Hematopoietic multipotent progenitor cell treated with erythropoietin and hydrocortisone succinate and interleukin-3 and kit ligand, for 8 days (in vitro differentiated cells): ENCODE measurements at places on chromosomes 4 and X.

- no peak for DNase-seq
Measured at GRCh38 chrX:110276778-110277177, 41.1 kb downstream of the AMMECR1 start.

GRCh38 chrX:84469226-84469625, 33.0 kb downstream of the HDX start:
- DNase-seq, result no peak

DNA sequence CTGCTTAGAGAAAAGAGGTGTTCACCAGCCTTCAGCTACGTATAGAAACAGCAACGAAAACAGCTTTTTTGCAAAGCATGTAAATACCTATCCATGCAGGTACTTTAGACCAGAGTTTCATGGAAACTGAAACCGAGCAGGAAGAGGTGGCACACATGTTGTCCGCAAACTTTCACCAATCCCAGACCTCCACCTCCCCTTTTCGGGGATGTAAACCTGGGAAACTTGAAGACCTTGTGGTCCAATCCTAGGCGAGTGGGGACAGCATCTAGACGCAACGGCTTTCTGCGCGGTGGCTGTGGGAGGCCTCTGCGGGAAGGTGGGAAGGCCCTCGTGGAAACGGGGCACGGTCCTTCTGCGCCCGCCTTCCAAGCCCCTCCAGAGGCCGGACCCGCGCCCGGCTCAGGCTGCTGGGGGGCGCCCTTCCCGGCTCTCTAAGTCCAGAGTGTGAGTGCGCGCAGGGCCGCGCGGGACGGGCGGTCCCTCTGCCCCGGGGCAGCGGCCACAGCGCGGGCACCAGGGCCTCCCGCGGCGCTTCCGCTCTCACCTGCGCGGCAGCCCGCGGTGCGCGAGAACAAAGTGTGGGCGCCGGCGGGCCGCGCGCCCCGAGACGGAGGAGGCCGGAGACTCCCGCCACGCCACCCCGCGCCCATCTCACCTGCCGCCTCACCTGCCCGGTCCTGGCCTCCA, 830 bp upstream of the SHROOM2 start:
- no peak for DNase-seq

DNA sequence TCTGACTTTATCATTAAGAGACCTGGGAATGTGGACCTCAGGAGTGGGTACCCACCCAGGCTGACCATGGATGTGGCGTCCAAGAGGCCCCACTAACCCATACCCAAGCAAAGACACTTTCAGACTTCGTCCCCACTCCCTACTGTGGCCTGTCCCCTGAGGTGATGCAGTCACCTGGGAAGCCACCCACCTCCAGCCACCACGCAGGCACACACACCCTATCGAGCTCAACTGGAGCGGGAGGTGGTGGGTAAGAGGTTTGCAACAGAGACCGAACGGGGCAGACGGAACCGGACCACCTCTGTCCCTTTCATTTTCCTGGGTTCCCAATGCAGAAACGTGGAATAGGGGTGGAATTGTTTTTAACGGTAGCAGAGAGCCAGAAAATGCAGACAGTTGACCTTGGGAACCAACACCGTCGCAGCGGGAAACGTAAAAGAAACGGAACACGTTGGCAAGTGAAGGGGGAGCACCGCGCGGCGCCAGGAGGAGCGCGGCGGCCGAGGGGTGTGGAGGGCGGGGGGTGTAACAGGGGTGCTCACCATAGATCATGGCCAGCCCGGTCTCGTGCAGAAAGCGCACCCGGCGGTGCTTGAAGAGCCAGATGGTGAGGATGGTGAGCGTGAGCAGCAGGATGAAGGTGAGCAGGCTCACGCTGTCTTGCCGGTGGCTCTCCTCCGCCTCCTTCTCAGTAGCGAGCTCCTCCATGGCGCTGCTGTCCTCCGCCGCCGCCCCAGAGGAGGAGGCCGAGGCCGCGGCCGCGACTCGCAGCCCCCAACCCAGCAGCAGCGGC, 559 bp downstream of the SLC9A7 start:
- DNase-seq, result peak; percentile 29

DNA sequence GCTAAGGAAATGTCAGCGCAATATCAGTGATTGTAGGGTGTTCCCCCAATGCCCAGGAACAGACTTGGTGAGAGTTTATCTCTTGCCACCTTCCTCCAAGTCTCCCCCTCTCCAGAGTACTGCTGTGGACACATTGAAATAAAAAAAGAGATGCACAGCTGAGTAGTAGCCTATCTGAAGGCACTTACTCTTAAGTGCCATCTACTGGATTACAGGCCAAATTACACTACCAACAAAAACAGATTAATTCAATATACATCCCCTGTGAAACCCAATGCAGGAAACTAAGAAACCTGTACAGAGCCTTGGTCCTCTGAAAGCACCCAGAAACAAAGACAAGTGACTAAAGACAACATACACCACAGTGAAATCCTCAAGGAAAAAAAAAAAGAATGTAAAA, 460.3 kb downstream of the ZIC3 start:
- peak; percentile 3 for DNase-seq

GRCh38 chr4:53987761-53988171, 76.6 kb downstream of the CHIC2 start:
- DNase-seq, result no peak

DNA sequence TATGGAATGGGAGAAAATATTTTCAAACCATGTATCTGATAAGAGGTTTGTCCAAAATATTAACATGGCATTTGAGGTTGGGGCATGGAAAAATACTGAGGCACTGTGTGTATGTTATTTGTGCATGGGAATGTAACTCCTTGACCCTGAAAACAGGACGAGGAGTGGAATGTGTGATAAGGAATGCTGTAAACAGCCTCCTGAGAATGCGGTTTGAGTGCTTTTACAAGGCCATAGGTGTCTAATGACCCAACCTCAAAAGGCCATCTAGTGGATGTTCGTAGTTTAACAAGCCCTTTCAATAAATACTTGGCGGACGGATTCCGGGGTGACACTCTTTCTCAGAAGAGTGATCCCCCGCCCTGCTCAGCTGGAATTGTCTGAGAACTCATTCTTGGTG, 162.9 kb upstream of the USP9X start:
- DNase-seq, result peak; percentile 54

- DNase-seq, result no peak
Measured at GRCh38 chr4:135833529-135833928, 1631.9 kb upstream of the PABPC4L start.

GRCh38 chr4:133137571-133137970, 11.5 kb upstream of the PCDH10 start:
- no peak for DNase-seq

GRCh38 chr4:56410247-56411062, 23.2 kb upstream of the AASDH start:
- DNase-seq, result peak; percentile 85

- no peak for DNase-seq
Measured at GRCh38 chr4:184309241-184310170, 91.8 kb upstream of the ENPP6 start.

DNA sequence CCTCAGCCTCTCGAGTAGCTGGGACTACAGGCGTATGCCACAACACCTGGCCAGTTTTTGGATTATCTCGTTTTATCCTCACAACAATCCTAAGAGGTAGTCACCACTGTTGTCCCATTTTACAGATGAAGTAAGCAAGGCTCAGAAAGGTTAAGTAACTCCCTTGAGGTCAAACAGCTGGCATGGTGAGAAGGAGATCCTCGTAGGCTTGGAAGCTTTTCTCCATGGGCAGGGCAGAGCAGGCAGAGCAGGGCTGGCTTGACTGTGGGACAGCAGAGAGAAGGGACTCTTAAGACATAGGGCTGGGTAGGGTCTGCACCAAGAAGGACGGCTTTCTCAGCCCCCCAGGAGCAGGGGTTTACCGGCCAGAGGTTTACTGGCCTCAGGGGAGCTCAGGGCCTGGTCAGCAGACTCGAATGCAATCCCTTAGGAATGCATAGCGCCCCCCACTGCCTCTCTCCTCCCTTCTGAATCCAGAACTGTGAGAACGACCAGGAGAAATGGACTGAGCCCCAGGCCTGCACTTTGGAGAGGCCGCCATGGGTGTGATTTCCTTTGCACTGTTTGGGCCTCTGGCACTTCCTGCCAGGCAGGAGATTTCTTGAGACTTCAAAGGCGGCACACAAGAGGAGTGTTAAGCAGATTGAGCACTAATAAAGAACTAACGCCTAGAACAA, 14.0 kb upstream of the CDKN2AIP start:
- no peak for DNase-seq

DNA sequence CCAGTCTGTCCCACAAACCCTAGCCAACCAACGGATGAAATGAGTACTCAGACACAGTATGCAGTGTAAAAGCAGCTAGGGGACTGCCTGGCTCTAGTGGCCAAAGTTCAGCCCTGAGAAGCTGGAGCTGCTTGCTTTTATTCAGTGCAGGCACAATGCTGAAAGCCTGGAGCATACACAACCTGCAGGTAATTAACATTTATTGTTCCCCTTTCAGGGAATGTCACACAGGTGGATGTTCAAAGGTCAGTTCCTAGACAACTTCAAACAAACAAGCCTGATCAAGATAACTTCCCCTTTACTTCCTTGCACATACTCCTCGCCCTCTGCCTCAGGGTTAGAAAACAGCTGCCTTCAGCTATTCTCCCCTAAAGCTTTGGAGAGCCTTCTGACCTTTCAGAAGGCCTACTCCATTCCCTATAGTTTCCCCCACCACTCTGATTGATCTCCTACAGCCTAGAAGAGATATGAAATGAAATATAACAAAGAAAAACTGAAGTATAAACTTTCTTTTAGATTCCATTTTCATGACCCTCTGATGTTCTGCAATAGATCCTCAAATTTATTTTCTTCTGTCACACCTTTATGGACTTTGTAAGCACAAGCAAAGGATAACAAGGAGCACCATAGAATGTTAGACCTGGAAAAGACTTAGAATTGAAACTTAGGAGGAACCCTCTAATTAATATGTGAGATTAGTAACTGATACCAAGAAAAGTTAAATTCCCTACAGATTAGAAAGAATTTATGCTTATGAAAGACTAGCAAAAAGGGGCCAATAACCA, 6.8 kb upstream of the DCAF8L1 start:
- DNase-seq, result no peak

DNA sequence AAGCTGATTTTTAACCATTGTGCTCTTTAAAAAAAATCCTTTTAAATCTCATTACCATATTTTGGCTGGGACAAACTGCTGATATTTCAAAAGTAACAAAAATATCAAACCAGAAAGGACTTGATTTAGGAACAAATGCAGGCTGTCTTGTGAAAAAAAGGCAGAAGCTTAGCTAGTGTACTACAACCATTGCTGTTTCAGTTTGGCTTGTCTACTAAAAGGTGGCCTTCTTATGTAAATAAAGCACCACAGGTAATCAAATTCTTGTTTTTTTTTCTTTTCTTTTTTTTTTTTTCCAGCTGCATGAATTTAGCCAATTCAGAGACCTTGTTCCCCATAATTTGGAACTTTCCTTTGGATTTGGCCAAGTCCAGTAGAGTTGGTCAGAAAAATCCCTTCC, 43.8 kb upstream of the MAGEA8 start:
- no peak for DNase-seq

GRCh38 chrX:8629871-8630270, 102.1 kb downstream of the ANOS1 start:
- no peak for DNase-seq

DNA sequence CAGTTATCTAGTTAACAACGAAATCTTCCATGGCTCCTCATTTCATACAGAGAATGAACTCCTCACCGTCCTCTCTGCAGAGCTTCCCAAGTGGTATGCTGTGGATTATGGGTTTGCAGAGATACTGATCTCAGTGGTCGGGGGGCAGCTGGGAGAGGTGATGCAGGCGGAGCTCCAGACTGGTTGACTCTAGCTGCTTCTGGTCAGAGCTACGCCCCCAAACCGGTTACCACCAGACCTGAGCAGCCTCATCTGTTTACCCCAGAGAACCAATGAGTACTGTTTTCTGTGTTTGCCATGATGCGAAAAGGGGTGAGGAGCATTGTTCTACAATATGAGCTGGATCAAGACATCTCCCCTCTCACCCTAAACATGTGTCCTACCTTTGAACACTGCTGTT, 135.7 kb upstream of the PLAC1 start:
- no peak for DNase-seq

- DNase-seq, result no peak
Measured at GRCh38 chrX:41153448-41153847, 68.2 kb downstream of the USP9X start.

DNA sequence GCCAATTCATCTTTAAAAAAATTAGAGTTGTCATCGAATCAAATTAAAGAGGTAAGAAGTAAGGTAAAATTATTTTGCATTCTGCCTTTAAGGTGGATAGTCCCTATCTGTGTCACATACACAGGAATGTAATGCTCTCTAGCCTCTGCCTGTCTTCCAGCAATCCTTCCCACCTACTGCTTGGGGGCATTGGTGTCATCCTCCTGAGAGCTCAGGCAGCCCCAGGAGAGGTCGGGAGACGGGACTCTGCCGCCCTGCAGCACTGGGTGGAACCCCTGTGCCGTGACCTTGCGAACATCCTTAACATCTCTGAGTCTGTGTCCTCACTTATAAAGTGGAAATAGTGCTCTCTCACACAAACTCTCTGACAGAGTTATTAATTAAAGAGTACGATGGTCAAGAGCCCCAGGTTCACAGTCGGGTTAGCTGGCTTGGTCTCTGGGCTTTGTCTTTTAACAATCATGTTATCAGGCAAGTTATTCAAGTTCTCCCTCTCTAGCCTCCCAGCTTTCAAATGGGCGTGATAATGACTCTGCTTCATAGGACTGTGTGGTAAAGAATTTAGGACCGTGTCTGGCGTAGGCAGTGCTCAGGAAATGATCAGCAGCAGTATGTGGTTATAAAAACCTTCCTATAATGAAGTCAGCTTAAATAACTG, 10.2 kb downstream of the TLR3 start:
- no peak for DNase-seq

- no peak for DNase-seq
Measured at GRCh38 chr4:152825336-152825735, 45.6 kb downstream of the ARFIP1 start.

GRCh38 chrX:126575911-126576310, 23.3 kb upstream of the DCAF12L1 start:
- no peak for DNase-seq

DNA sequence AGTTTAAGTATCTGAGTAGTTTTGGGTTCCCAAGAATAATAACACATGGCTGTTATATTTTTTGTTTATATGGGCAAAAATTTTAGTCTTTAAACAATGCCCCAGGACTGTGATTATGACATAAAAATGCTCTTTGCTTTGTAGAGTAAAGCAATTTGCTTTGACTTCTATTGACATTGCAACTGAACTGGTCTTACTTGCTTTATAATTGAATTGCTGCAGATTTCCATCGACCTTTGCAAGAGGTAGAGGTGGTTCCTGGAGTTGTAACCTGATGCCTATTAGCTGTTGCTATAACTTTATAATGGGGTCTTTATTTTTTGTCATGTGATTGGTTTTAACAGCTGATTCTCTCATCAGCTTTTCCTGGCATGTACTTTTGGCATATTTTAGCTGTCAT, 302.9 kb downstream of the ARHGAP10 start:
- no peak for DNase-seq

GRCh38 chr4:148141501-148141900, 300.7 kb downstream of the NR3C2 start:
- DNase-seq, result no peak

- no peak for DNase-seq
Measured at GRCh38 chrX:101931136-101931487, 715 bp downstream of the ZMAT1 start.

GRCh38 chr4:39714166-39714565, 16.2 kb downstream of the UBE2K start:
- DNase-seq, result no peak

- DNase-seq, result no peak
Measured at GRCh38 chr4:137307806-137308205, 224.5 kb downstream of the PCDH18 start.
